A549 treated with DMSO at 1 μM for 4 hours (cell line): ENCODE measurements at places on chromosomes 11 and 22. TPM values are rescaled to one million over a fixed set of nuclear protein-coding genes. Genes with fewer than 3 reads are reported as not detected.

The TBX10 gene
- total RNA-seq: not detected in 5 replicates

The CCDC188 gene
- total RNA-seq: not detected in 5 replicates

The TSPO gene
- total RNA-seq: 147 to 211 TPM (median 184 TPM) in 5 replicates

The PLEKHA7 gene
- total RNA-seq: 15.7 to 19.6 TPM (median 17.5 TPM) in 5 replicates

The DCHS1 gene
- total RNA-seq: 0.11 to 0.16 TPM (median 0.14 TPM) in 5 replicates

The PRR33 gene
- not detected in 5 replicates for total RNA-seq

The GDPD4 gene
- not detected in 5 replicates for total RNA-seq

The OR2AG2 gene
- 0.05 to 0.09 TPM (median 0.06 TPM) in 3 of 5 replicates, not detected in the others for total RNA-seq

The MPPED1 gene
- not detected in 5 replicates for total RNA-seq

The NRXN2 gene
- total RNA-seq: 0.13 to 1.1 TPM (median 0.34 TPM) in 5 replicates

The PLAAT2 gene
- total RNA-seq: 0.18 to 0.28 TPM (median 0.24 TPM) in 3 of 5 replicates, not detected in the others

The F2 gene
- 1.9 to 3.1 TPM (median 2.1 TPM) in 5 replicates for total RNA-seq

The TBC1D10A gene
- 9.7 to 12.7 TPM (median 12.2 TPM) in 5 replicates for total RNA-seq

The ABTB2 gene
- 21.7 to 25.7 TPM (median 24.5 TPM) in 5 replicates for total RNA-seq

The LRRC4C gene
- total RNA-seq: not detected in 5 replicates

The SEPTIN5 gene
- total RNA-seq: 6.4 to 10.3 TPM (median 7.8 TPM) in 5 replicates

The HEPHL1 gene
- not detected in 5 replicates for total RNA-seq

The MPZL3 gene
- total RNA-seq: 0.35 to 0.45 TPM (median 0.40 TPM) in 5 replicates

The KCTD14 gene
- total RNA-seq: 1.4 to 2.0 TPM (median 1.6 TPM) in 5 replicates

The LMO2 gene
- total RNA-seq: 0.44 to 0.85 TPM (median 0.51 TPM) in 5 replicates

The GAS2 gene
- total RNA-seq: 0.56 to 1.3 TPM (median 1.0 TPM) in 5 replicates

The PKNOX2 gene
- total RNA-seq: 0.02 TPM in 1 of 5 replicates, not detected in the others

The SLC5A1 gene
- total RNA-seq: 0.04 to 0.08 TPM in 2 of 5 replicates, not detected in the others

The RFPL1 gene
- total RNA-seq: not detected in 5 replicates

The LRRC10B gene
- total RNA-seq: 0.10 to 0.23 TPM (median 0.14 TPM) in 5 replicates

The SMC1B gene
- 0.01 to 0.04 TPM in 2 of 5 replicates, not detected in the others for total RNA-seq

The PIK3IP1 gene
- total RNA-seq: 1.2 to 2.1 TPM (median 1.3 TPM) in 5 replicates

The TMEM109 gene
- 116 to 131 TPM (median 128 TPM) in 5 replicates for total RNA-seq
